ENCODE measurements at places on chromosomes 12 and 14. TPM values are rescaled to one million over a fixed set of nuclear protein-coding genes. Genes with fewer than 3 reads are reported as not detected.

Gene OR6C4
- polyA plus RNA-seq: not detected

Gene TRHDE
- not detected for polyA plus RNA-seq

Gene MAP3K9
- not detected for polyA plus RNA-seq

GRCh38 chr12:15691388-15691787, 97.8 kb downstream of the EPS8 start:
- DNase-seq: no peak

DNA sequence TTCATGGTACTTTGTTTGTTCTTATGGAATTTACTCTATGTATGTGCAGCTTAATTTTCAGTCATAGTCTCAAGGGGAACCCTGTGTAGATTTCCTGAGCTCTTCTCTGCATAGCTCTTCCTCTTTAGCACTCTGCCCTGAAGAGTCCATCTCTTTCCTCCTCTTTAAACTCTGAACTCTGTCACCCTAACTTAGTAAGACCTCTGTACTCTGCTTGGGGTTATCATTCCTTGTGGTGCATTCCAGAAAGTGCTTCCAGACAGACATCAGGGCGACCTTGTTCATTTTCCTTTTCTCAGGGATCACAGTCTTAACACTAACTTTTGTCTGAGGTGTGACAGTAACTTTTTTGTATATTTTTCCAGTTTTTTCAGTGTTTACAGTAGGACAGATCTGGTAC, 179.3 kb downstream of the RAD51B start:
- no peak for DNase-seq

DNA sequence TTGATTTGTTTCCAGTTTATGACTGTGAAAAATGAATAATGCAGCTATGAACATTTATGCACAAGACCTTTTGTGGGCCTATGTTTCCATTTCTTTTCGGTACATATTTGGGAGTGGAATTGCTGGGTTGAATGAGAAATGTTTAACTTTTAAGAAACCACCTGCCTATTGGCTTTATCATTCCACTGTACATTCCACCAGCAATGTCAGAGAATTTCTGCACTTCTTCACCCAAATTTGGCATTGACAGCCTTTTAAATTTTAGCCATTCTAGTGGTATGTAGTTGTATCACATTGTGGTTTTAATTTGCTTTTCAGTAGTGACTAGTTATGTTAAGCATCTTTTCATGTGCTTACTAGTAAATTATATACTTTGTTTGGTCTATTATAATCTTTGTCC, 317.0 kb upstream of the TMTC1 start:
- DNase-seq: no peak
